Endothelial cell of umbilical vein (primary cell): ENCODE measurements at places on chromosomes 2 and 18. TPM values are rescaled to one million over a fixed set of nuclear protein-coding genes. Genes with fewer than 3 reads are reported as not detected.

The CYS1 gene
- polyA plus RNA-seq = 0.03 TPM in 1 of 2 replicates, not detected in the other

The TDRD15 gene
- not detected in 2 replicates for polyA plus RNA-seq

The VWC2L gene
- polyA plus RNA-seq = not detected in 2 replicates

The FAHD2B gene
- 7.8 and 9.5 TPM in 2 replicates for polyA plus RNA-seq

The M1AP gene
- 0.04 TPM in 1 of 2 replicates, not detected in the other for polyA plus RNA-seq

The EVA1A gene
- polyA plus RNA-seq = 42.5 and 52.6 TPM in 2 replicates

The REG3G gene
- not detected in 2 replicates for polyA plus RNA-seq

The GATA6 gene
- polyA plus RNA-seq = 3.9 and 4.1 TPM in 2 replicates

The PLCD4 gene
- polyA plus RNA-seq = 2.2 and 2.3 TPM in 2 replicates

DNA sequence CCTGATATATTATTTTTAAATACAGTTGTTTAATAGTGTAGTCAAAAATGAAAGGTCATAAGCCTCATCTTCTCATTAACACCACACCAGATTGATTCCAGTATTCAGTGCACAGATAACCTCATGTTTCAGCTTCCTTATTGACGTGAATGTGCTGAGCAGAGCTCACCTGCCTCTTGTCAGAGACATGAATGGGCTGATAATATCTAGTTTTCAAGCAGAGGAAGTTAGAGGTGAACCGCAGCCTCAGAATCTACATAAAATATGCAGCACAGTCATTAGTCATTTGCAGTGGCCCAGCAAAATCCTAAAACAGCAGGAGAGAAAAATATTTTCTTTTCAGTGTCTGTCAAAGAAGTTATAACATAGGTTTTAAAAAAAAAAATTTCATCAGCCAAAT, 216.2 kb downstream of the GBX2 start:
- no peak overlapping the region for H3K4me3 ChIP-seq
- H3K27ac ChIP-seq = no peak overlapping the region
- DNase-seq = no peak
- H3K36me3 ChIP-seq = no peaks in the 10 kb centered on the region
- H3K27me3 ChIP-seq = no peaks in the 10 kb centered on the region

- no peaks in the 10 kb centered on the region for H3K27me3 ChIP-seq
- no peak overlapping the region for H3K4me3 ChIP-seq
- no peaks in the 10 kb centered on the region for H3K4me1 ChIP-seq
- DNase-seq = no peak
Measured at GRCh38 chr2:174744111-174744510, 20.2 kb downstream of the CHRNA1 start.

- H3K27ac ChIP-seq = no peak overlapping the region
- H3K27me3 ChIP-seq = no peaks in the 10 kb centered on the region
- no peaks in the 10 kb centered on the region for H3K4me1 ChIP-seq
- no peak overlapping the region for H3K4me3 ChIP-seq
Measured at GRCh38 chr18:11368020-11368419, 218.7 kb upstream of the PIEZO2 start.

DNA sequence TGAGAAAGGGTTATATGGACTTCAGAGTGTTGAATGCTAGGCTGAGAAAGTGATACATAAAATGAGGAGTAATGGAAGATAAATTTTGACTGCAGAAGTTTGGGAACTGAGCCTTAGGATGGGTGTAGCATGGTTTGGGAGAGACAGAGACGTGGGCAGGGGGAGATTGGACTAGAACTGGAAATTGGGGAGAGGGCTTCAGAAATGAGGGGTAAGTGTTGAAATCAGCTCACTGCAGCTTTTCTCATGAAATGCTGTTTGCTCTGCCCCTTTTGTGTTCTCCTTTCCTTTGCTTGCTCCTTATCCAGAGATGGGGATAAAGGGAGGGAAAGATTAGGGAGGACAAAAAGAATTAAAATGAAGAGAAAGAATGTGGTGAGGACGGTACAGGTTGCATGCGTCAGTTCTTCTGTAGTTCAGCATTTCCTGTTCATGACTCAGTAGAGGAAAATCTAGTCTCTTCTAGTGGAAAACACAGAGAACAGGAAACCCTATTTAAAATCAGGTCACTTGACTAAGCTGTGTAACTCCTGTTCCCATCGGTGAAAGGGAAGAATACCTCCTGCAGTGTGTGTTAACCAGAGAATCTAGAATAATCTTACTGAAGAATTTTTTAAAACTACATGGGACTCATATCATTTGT, 105.6 kb downstream of the CRIM1 start:
- H3K4me3 ChIP-seq = no peak overlapping the region
- no peaks in the 10 kb centered on the region for H3K27me3 ChIP-seq
- peaks cover 23% of the 10 kb centered on the region for H3K36me3 ChIP-seq

DNA sequence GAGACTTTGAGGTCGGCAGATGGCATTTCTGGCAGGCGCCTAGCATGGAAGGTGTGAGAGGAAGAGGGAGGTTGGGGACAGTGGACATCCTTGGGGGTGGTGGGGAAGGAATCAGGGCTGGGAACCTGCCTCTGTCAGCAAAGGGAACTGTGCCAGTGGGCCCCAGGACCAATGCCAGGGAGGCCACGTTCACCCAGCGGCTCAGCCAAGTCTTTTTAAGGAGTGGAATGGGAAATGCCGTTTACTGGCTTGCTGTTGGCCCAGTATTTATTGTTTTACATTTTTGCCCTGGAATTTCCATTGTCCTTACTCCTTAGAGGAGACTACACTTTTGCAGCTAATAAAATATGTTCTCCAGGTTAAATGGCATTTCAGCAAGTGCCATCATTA, 135.2 kb downstream of the MCFD2 start:
- peak; percentile 45 for DNase-seq
- H3K27me3 ChIP-seq = no peaks in the 10 kb centered on the region
- no peaks in the 10 kb centered on the region for H3K36me3 ChIP-seq
- no peak overlapping the region for H3K27ac ChIP-seq
- no peak overlapping the region for H3K4me3 ChIP-seq

DNA sequence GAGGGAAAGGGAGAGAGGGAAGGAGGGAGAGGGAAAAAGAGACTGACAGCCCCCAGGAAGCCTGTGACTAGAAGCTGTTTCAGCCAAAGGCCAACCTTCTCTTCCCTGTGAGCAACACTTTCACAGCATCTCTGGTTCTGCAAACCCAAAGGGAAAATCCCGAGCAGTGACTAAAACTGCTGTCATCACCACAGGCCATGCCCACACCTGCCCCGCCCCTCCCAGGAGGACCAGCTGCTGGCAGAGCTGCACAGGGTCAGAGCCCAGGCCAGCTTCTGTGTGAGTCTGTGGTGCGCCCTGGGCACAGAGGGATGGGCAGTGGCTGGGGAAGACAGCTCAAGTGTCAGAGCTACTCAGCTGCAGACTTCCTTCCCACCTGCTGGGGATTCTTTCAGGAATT, 64.9 kb upstream of the OTOS start:
- no peak for DNase-seq
- H3K4me1 ChIP-seq = no peaks in the 10 kb centered on the region
- H3K4me3 ChIP-seq = no peak overlapping the region
- H3K27me3 ChIP-seq = no peaks in the 10 kb centered on the region

DNA sequence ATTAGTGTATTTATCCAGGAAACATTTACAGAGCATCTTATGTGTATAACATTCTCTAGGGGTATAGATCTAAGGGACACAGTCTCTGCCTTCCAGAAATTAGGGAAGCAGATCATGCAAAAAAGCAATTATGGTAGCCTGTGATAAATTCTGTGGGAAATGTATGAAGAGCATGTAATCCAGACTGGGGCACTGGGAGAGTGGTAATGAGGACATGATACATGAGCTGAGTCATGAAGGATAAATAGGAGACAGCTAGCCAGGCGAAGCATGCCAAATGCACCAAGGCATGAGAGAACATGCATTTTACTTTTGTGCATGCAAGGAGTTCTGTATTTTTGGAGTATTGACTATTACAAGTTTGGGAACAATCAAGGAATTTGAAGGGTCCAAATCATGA, 8.9 kb upstream of the RPRM start:
- H3K4me3 ChIP-seq = no peak overlapping the region
- H3K36me3 ChIP-seq = no peaks in the 10 kb centered on the region
- no peaks in the 10 kb centered on the region for H3K4me1 ChIP-seq
- H3K27me3 ChIP-seq = no peaks in the 10 kb centered on the region
- no peak for DNase-seq
- H3K27ac ChIP-seq = no peak overlapping the region

DNA sequence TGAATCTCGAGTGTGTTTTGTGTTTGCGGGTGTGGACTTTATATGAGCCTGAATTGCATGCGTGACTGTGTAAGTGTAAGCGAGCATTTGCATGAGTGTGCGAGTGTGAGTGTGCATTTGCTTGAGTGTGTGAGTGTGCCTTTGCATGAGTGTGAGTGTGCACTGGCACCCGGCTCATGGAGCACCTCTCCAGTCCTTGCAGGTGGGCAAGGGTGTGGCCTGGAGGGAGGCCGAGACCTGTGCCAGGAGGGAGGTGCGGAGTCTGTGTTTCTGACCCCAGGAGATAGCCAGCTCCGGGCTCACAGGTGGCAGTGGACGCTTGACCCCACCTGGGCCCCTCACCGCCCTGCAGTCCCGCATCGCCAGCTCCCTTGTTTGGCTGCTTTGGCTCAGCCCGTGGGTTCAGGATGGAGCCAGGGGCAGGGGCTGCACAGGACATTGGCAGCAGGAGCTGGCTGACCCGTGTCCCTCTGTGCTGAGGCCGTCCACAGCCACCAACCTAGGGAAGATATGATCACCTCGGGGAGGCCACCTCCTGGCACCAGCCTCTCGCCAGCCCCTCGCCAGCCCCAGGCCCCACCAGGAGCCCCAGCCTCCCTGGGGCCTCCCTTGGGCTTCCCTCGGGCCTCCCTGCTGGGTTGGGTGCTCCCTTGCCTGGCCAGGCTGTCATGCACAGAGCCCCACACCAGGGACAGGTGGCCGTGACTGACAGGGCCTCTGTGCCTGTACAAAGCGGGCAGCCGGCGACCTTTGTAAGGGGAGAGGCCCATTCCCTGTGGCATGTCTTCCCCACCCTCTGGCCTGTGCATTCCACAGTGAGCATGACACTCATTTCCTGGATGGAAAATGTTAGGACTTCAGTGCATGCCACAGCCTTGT, 81.6 kb downstream of the PTGR3 start:
- no peak overlapping the region for H3K4me3 ChIP-seq
- no peak overlapping the region for H3K27ac ChIP-seq
- no peak for DNase-seq
- H3K36me3 ChIP-seq = no peaks in the 10 kb centered on the region
- no peaks in the 10 kb centered on the region for H3K4me1 ChIP-seq

GRCh38 chr2:209331291-209331844, 92.5 kb upstream of the MAP2 start:
- H3K36me3 ChIP-seq = no peaks in the 10 kb centered on the region
- H3K27ac ChIP-seq = no peak overlapping the region
- peak; percentile 43 for DNase-seq
- no peak overlapping the region for H3K4me3 ChIP-seq
- H3K27me3 ChIP-seq = peaks cover 1% of the 10 kb centered on the region
- H3K4me1 ChIP-seq = no peaks in the 10 kb centered on the region

DNA sequence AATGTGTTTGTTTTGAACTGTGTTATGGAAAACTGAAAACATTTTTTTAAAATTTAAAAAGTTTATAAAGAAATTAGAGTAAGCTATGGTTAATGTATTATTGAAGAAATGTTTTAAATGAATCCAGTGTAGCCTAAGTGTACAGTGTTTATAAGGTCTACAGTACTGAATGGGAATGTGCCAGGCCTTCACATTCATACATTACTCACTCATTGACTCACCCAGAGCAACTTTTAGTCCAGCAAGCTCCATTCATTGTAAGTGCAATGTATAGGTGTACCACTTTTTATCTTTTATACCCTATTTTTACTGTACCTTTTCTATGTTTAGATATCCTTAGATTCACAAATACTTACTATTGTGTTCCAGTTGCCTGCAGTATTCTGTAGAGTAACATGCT, 215.1 kb upstream of the THUMPD2 start:
- no peak overlapping the region for H3K27ac ChIP-seq
- DNase-seq = peak; percentile 20
- H3K4me3 ChIP-seq = no peak overlapping the region
- H3K36me3 ChIP-seq = no peaks in the 10 kb centered on the region
- peaks cover 5% of the 10 kb centered on the region for H3K4me1 ChIP-seq

DNA sequence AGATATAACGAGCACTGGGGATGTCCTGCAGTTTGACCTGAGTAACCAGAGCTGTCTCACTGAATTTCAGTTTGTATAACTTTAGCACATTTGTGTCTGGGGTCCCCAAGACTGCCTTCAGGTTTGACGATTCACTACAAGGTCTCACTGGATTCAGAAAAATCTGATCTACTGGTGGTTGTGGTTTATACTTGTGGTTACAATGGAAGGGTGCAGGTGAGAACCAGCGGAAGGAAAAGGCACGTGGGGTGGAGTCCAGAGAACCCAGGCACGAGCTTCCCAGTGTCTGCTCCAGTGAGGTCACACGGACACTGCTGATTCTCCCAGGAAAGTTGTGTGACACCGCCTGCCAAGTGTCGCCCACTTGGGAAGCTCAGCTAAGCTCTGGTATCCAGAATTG, 126.0 kb downstream of the ZNF236 start:
- DNase-seq = no peak
- H3K27ac ChIP-seq = no peak overlapping the region
- H3K4me1 ChIP-seq = peaks cover 2% of the 10 kb centered on the region
- H3K27me3 ChIP-seq = no peaks in the 10 kb centered on the region
- H3K36me3 ChIP-seq = no peaks in the 10 kb centered on the region

DNA sequence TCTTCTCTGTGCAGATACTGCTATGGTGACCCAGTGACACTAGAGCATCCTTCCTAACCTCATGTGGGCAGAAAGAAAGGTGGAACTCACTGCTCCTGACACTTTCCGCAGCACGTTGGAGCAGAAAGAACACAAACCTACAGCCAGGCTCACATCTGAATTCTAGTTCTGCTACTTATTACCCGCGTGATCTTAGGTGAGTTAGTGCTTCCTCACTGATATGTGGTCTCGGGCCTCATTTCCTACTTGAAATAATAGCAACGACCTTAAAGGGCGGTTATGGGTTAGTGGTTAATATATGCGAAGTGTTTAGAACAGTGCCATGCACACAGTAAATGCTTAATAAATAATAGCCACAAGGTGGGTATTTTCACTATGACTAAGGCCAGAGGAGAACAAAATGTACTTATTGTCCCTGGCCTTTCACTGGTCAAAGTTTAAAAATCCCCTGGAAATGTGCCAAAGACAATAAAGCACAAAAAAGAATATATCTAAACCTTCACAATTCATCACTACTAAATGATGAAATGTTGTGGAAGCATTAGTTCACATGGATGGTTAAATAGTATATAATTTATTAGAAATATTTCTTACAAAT, 66.6 kb downstream of the MYOM1 start:
- H3K27ac ChIP-seq = no peak overlapping the region
- no peaks in the 10 kb centered on the region for H3K27me3 ChIP-seq
- H3K4me1 ChIP-seq = peaks cover 12% of the 10 kb centered on the region
- H3K4me3 ChIP-seq = no peak overlapping the region
- no peaks in the 10 kb centered on the region for H3K36me3 ChIP-seq

GRCh38 chr2:169362894-169363559, 693 bp upstream of the LRP2 start:
- H3K4me3 ChIP-seq = peak overlapping the region; percentile 24
- H3K27me3 ChIP-seq = peaks cover 34% of the 10 kb centered on the region
- no peaks in the 10 kb centered on the region for H3K36me3 ChIP-seq

- no peak overlapping the region for H3K27ac ChIP-seq
- H3K36me3 ChIP-seq = no peaks in the 10 kb centered on the region
- no peak overlapping the region for H3K4me3 ChIP-seq
- no peaks in the 10 kb centered on the region for H3K27me3 ChIP-seq
- H3K4me1 ChIP-seq = no peaks in the 10 kb centered on the region
- peak; percentile 30 for DNase-seq
Measured at GRCh38 chr2:186780701-186781316, 68.2 kb downstream of the ZSWIM2 start.

GRCh38 chr2:86272111-86272510, 65.3 kb downstream of the REEP1 start:
- H3K27ac ChIP-seq = no peak overlapping the region
- no peak for DNase-seq
- no peak overlapping the region for H3K4me3 ChIP-seq

GRCh38 chr2:46539327-46540276, 60.2 kb downstream of the TMEM247 start:
- no peak overlapping the region for H3K4me3 ChIP-seq
- peaks cover 14% of the 10 kb centered on the region for H3K4me1 ChIP-seq
- H3K27ac ChIP-seq = no peak overlapping the region
- no peaks in the 10 kb centered on the region for H3K27me3 ChIP-seq
- DNase-seq = no peak
